NCI-H187 treated with DMSO at 0.1 percent for 48 hours (cell line): ENCODE measurements at places on chromosomes 13 and 19.

- no peak for DNase-seq
Observed at GRCh38 chr19:23415561-23416191, 20.4 kb upstream of the ZNF91 start.

GRCh38 chr13:66301006-66301405, 929.1 kb downstream of the PCDH9 start:
- DNase-seq = no peak

DNA sequence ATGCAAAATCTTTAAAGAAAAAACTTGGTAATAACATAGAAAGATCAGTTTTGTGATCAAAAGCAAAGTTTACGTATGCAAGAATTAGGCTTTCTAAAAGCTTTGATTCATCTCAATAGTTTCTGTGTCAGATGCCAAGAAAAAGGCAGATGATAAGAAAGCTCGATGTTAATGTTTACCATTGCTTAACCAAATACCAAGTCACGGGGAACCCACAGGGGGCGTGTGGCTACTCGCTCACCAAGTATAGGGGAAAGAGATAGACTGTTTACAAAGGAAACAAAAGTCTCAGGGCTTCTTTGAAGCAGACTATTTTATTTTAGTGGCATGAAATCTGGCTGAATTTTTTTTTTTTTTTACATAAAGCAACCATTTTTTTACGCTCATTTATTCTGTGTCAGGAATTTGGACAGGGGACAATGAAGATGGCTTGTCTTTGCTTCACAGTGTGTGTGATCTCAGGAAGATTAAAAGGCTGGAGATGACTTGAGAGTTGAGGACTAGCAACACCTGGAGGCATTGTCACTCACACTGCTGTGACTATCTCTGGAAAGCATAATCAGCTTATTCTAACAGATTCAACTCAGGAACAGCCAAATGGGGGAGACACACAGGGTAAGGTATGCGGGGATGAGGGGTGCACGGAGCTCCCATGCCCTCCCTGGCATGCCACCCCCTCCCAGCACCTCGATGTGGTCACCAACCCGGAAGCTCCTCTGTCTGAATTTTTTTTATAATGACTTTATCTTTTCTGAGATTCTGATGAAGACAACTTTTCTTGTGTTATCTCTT, 24.9 kb downstream of the RCBTB1 start:
- DNase-seq = no peak

DNA sequence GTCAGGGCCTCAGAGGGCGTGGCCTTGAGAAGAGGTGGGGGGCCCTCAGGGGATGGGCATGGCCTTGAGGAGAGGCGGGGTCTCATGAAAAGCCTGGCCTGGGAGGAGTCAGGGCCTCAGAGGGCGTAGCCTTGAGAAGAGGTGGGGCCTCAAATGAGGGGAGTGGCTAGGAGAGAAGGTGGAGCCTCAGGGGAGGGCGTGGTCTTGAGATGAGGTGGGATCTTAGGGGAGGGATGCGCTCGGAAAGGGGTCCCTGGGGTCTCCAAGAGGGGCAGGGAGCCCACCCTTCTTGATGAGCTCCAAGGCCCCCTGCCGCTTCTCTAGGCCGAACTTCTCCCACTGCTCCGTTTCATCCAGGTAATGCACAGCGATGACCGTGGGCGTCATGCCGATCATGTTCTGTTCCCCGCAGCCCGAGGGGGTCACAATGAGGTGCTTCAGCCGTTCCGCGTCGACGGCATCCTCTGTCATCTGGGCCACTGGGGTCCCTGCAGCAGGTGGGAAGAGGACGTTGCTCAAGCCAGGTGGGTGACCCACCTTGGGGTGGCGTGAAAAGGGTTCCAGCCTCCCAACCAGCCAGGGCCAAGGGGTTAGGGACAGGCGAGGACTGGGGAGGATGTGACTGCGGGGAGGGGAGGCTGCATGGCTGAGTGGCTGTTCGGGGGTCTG, 24.3 kb upstream of the TNFSF14 start:
- no peak for DNase-seq
